ENCODE measurements at places on chromosomes 11 and 22.

GRCh38 chr11:8219257-8220021 lies 44.2 kb downstream of the LMO1 start:
- DNase-seq = peak; percentile 42

GRCh38 chr11:103016031-103016430 lies 60.5 kb upstream of the MMP13 start:
- DNase-seq = no peak

DNA sequence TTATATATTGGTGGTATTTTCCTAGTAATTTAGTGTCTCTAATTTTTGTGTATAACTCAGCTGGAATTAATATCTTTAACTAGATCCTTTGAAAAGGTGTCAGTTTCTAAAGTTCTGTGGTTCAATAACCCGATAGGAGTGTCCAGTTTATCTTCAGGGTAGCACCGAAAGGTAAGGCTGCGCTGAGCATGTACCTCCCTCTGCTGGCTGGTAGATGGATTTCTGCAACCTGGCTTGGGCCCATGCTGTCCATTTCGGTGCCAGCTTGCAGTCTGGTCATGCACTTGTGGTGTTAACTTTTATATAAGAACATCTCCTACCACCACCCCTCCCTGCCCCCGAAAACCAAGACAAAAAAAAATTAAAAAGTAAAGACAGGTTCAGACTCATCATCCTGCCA lies 24.7 kb downstream of the EXT2 start:
- no peak for DNase-seq

GRCh38 chr11:73265278-73265810 lies 6.8 kb upstream of the P2RY6 start:
- no peak for DNase-seq

DNA sequence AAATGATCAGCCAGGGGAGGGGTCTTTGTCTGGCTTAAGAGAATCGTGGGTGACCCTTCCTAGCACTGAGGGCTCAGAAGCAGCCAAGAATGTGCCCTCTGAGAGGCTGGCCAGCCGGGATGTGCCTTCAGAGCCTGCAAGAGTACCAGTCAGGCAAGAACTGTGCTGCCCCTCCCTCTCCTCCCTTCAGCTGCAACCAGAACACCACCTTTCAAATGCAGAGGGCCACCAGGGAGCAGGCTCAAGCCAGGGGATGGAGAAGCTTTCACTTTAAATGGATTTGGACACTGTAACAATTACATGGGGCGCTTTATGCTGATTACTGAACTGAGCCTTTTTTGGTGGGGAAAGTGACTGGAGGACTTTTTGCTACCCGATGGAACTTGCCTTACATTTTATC lies 44.9 kb upstream of the TENM4 start:
- DNase-seq = no peak

DNA sequence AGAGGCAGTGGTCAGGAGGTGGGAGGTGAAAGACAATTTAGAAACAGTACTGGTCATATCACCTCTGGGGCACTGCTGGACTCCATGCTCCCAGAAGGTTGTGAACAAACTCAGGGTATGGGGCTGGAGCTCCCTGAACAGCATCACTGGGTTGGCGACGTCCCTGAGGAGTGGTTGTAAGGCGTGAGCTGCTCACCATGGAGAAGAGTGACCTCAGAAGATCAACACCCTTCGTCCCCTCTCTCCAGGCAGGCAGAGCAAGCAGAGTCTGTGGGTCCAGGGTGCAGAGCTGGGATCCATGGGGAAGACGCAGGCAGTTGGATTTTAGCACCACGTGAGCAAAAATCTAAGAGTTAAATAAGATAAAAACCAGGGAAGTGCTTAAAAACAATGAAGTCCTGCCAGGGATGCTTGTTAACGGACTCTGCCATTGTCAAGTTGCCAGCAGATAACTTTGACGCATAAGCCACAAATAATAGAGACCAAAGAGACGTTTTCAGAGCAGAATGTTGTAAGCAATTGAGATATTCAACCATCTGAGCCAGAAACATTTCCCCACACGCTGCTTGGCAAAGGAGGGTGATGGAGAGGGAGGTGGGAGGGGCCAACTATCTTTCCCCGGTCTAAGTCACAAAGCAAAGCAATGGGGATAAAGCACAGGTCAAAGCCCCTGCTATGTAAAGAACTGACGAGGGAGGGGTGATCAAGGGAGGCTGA lies 13.6 kb downstream of the PNPLA5 start:
- no peak for DNase-seq

GRCh38 chr11:61173456-61173855 lies 12.2 kb upstream of the VPS37C start:
- no peak for DNase-seq

DNA sequence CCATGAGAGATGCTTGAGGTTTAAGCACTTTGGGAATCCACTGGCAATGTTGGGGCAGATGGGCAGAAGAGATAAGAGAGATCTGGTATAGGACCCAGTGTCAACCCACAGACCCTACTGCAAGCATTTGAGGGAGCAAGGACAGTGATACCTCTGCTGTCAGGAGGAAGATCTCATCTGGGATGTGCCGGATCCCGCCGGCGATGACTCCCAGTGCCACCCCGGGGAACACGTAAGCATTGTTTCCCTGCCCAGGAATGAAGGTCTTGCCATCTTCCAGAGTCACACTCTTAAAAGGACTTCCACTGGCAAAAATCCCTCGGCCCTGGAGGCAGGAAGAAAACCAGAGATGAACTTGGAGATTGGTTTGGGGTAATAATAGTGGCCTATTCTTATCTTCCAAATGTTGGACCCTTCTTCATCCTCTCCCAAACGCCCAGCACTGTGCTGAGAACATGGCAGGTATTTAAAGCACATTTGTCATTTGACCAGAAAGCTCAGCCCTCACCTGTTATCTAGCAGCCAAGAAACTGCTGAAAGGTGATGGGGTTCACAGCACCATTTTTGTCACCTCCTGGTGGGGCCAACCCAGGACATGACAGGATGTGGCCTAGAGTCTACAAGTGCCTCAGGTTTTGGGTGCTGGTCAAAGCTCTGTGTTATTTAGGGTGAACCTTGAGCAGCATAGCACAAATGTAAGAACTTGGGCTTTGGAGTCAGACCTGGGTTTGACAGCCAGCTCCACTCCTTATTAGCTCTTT lies 71.7 kb downstream of the CCDC81 start:
- DNase-seq = no peak

- no peak for DNase-seq
Measured at GRCh38 chr11:95616256-95616804, 173.3 kb downstream of the FAM76B start.

DNA sequence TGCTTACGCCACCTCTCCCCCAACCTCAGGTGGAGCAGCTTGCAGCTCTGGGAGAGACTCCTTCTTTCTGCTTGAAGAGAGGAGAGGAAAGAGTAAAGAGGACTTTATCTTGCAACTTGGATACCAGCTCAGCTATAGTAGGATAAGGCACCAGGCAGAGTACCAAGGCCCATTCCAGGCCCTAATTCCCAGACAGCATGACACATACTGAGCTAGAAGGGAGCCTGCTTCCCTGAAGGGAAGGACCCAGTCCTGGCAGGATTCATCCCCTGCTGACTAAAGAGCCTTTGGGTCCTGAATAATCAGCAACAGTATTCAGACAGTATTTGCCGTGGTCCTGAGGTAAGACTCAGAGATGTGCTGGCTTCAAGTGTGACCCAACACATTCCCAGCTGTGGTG lies 41.4 kb downstream of the PPME1 start:
- DNase-seq = no peak

DNA sequence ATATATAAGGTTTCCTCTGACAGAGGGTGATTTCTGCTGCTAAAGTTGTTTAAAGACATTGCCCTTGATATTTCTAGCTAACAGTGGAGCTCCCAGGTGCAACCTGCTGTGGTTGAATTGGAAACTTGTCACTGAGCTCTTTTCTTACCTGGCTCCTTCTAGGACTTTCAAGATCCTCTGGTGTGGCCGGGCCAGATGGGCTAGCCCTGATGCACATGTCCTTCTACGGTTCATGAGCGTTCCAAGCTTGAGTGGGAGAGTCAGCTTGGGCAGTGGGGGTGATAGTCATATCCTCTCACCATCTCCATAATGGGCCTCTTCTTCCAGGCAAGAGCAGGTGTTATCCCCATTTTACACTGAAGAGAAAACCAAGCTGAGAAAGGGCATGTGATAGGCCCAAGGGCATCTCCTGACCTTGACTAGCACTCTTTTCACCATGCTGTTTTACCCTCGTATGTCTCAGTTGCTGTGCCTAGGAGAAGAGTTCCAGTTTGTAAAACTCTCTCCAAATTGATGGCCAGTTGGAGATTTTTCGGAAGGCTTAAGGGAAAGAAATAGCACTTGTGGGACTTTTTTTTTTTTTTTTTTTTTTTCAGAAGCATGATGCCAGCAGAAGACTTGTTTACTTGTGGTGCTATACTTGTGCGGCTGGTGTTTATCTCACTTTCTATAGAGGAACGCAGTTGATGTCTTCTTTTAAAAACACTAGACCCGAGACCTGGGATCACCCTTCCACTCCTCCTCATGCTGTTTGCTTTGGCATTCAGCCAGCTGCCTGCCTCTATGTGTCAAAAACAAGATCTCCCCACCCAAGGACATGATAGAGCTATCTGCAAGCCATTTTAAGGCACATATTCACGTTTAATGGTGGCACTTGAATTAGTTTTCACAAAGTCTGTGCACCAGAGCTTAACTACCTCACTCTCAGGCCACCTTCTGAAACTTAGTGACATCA lies 32.6 kb downstream of the TEAD1 start:
- no peak for DNase-seq

GRCh38 chr11:65899356-65900124 lies 648 bp downstream of the FOSL1 start:
- DNase-seq = peak; percentile 81

- DNase-seq = no peak
Measured at GRCh38 chr11:126219547-126219946, 8.0 kb downstream of the FAM118B start.

All from activated CD4-positive, alpha-beta T cell treated with anti-CD3 and anti-CD28 coated beads, Interleukin-2, Interleukin-6, amounts not matched to agents 100 ng/mL and 50 ng/mL, durations not matched to agents 16 hours and 8 hours (primary cell).